ENCODE measurements at places on chromosomes 16 and 17.

DNA sequence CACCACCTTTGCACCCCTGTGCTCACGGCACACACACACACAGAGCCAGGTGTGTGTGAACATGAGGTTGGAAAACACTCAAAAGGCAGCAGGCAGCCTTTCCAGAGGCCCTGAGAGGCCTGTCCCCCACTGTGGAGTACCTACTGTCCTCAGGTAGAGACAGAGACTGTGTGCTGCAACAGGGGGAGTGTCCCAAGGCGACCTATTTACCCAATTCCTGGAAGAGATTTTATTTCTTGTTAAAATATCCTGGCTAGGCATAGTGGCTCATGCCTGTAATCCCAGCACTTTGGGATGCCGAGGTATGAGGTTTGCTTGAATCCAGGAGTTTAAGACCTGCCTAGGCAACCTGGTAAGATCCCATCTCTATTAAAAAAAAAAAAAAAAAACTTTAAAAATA, 108.5 kb downstream of the COPRS start:
- H3K27ac ChIP-seq: no peak overlapping the region
- H3K4me1 ChIP-seq: no peaks in the 10 kb centered on the region
- no peaks in the 10 kb centered on the region for H3K36me3 ChIP-seq
- DNase-seq: no peak

DNA sequence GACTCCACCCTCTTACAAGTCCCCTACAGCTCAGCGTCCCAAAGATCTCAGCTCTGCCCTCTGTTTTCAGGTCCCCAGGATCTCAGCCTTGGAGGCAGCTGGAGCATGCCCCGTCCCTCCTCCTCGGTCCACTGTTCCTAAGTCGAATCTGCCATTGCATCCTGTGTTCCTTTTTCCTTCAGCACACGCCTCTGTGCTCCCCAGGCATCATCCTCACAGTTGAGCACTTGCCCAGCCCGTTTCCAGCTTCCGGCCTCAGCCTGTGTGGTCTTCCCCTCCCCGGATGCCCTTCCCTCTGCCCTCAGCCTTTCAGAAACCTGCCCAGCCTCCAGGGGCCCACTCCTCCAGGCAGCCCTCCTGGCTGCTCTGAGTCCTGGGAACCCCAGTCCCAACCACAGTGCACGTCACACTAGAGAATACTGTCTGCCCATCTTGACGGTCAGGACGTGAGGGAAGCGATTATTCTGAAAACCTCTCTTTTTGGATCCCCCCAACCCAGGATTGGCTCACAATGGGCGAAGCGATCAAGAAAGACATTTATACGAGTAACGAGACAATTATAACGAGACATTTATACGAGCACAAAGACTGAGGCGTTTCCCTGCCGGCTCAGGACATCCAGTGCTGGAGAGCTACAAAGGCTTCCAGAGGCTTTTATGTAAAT, 41.4 kb downstream of the RPH3AL start:
- no peaks in the 10 kb centered on the region for H3K36me3 ChIP-seq
- no peaks in the 10 kb centered on the region for H3K27me3 ChIP-seq
- H3K27ac ChIP-seq: no peak overlapping the region
- no peak for DNase-seq
- H3K4me3 ChIP-seq: no peak overlapping the region

- H3K27me3 ChIP-seq: no peaks in the 10 kb centered on the region
- no peak for DNase-seq
- no peak overlapping the region for H3K4me3 ChIP-seq
- H3K36me3 ChIP-seq: no peaks in the 10 kb centered on the region
- H3K4me1 ChIP-seq: no peaks in the 10 kb centered on the region
Measured at GRCh38 chr16:68506331-68507053, 32.6 kb upstream of the ZFP90 start.

DNA sequence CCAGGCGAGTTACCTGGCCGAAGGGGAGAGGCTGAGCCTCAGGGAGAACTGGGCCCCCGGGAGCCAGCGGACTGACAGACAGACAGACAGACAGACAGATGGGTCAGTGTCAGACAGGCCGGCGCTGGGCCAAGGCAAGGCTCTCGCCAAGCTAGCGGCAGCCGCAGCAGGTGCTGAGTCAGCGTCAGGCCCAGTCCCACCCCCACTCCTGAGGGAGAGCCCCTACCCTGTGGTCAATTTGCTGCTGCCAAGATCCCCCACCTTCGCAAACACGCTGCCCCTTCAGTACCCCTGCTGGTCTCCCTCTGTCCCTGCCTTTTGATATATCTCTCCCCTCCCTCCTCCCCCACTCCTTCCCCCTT, 1.5 kb downstream of the FGF11 start:
- peak; percentile 38 for DNase-seq
- peak overlapping the region; percentile 36 for H3K27ac ChIP-seq
- H3K4me1 ChIP-seq: peaks cover 44% of the 10 kb centered on the region
- H3K4me3 ChIP-seq: no peak overlapping the region

- no peaks in the 10 kb centered on the region for H3K36me3 ChIP-seq
- no peak overlapping the region for H3K4me3 ChIP-seq
- peak overlapping the region; percentile 65 for H3K27ac ChIP-seq
- DNase-seq: peak; percentile 80
- H3K4me1 ChIP-seq: no peaks in the 10 kb centered on the region
Measured at GRCh38 chr16:84922351-84923120, 88.8 kb downstream of the ZDHHC7 start.

DNA sequence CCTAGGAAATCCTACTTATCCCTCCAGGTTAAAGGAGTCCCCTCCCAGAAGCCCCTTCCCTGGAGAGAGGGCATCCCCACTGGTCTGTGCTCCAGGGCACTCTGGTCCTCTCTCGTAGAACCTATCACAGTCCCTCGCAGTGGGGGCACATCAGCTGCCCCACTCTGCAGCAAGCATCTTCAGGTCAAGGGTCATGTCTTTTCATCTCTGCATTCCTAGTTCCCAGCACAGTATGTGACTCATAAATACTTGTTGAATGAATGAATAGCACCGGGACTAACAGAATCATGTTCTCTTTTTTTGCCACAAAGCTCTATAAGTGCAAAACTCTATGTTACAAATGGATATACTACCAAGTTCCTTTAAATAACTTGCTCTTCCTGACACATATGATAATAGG, 36.0 kb downstream of the RNF157 start:
- no peak for DNase-seq
- no peak overlapping the region for H3K27ac ChIP-seq
- no peak overlapping the region for H3K4me3 ChIP-seq

- H3K27me3 ChIP-seq: no peaks in the 10 kb centered on the region
- H3K4me1 ChIP-seq: no peaks in the 10 kb centered on the region
- DNase-seq: no peak
- H3K36me3 ChIP-seq: no peaks in the 10 kb centered on the region
- no peak overlapping the region for H3K4me3 ChIP-seq
Measured at GRCh38 chr16:17276010-17276530, 194.7 kb downstream of the XYLT1 start.

GRCh38 chr17:44820631-44821212, 9.4 kb downstream of the GJC1 start:
- H3K27ac ChIP-seq: peak overlapping the region; percentile 67
- no peak overlapping the region for H3K4me3 ChIP-seq
- DNase-seq: peak; percentile 44
- H3K36me3 ChIP-seq: no peaks in the 10 kb centered on the region

DNA sequence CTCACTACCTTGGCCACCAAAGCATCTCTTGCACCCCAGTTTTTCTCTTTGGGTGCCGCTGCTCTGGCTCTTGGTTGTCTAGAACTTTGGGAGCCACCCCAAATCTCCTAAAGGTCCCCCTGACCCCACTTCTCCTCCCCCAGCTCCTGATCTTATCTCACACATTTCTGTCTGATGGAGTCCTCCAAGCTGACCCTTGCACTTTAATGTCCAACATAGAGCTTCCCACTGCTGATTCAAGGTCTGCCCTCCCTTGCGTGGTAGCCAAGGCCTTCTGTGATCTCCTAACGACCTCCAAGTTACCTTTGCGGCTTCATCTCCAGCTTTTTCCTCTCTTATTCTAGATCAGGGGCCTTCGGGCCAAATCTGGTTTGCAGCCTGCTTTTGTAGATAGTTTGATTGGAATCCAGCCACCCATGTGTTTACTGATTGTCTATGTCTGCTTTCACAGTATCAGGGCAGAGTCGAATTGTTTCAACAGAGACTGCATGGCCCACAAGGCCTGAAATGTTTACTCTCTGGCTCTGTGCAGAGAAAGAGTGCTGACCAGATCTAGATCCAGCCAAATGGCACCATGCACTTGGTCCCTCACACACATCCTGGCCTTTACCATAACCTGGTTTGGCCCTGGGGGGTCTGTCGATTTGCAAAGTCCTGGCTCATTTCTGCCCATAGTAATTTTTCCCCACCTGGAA, 168.6 kb downstream of the HAPSTR1 start:
- H3K4me1 ChIP-seq: no peaks in the 10 kb centered on the region
- H3K27ac ChIP-seq: no peak overlapping the region
- no peak overlapping the region for H3K4me3 ChIP-seq
- no peaks in the 10 kb centered on the region for H3K36me3 ChIP-seq
- no peak for DNase-seq

GRCh38 chr16:67886387-67886786, 1.7 kb downstream of the NRN1L start:
- H3K36me3 ChIP-seq: no peaks in the 10 kb centered on the region
- H3K27ac ChIP-seq: no peak overlapping the region
- no peak overlapping the region for H3K4me3 ChIP-seq
- H3K27me3 ChIP-seq: no peaks in the 10 kb centered on the region
- peaks cover 5% of the 10 kb centered on the region for H3K4me1 ChIP-seq
- no peak for DNase-seq

DNA sequence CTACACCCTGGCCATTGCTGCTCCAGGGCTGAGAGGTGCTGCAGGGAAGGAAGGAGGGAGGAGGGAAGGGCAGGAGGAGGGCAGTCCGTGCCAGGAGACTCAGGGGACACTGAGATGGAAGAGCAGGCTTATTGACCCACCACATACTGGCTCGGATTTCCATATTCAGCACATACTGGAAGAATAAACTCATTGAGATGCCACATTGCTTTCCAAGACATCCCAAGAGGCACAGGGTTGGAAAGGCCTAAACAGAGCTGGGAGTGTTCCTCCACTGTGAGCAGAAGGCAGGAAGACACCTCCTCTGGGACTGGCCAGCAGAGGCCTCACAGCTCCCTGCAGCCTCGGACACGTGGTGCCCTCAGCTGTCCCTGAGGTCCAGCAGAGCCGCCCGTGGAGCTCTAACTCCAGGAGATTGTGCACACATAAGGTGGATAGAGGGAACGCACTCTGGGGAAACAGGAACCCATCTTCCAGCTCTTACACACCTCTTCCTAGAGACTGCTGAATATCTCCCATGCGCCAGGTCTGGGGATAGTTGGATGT, 17.4 kb downstream of the CCDC182 start:
- no peaks in the 10 kb centered on the region for H3K27me3 ChIP-seq
- no peak for DNase-seq
- no peaks in the 10 kb centered on the region for H3K36me3 ChIP-seq
- no peak overlapping the region for H3K27ac ChIP-seq
- no peak overlapping the region for H3K4me3 ChIP-seq
- no peaks in the 10 kb centered on the region for H3K4me1 ChIP-seq

DNA sequence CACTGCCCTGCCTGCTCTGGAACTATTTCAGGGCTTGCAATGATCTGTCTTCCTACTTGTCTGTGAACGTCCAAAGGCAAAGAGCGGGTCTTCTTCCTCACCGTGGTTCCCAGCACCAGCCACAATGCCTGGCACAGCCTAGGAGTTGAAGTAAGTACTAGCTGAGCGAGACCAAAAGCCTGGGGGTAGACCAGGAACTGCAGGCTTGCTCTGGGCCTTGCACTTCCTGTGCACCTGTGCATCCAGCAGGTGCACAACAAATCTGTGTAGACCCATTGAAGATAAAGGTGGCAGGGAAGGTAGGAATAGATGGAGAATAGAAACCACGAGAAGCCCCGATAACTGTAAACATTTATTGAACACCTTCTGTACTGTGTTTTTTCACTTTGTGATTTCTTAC, 4.6 kb downstream of the FAM171A2 start:
- no peak overlapping the region for H3K4me3 ChIP-seq
- no peaks in the 10 kb centered on the region for H3K27me3 ChIP-seq
- H3K36me3 ChIP-seq: no peaks in the 10 kb centered on the region
- DNase-seq: no peak

DNA sequence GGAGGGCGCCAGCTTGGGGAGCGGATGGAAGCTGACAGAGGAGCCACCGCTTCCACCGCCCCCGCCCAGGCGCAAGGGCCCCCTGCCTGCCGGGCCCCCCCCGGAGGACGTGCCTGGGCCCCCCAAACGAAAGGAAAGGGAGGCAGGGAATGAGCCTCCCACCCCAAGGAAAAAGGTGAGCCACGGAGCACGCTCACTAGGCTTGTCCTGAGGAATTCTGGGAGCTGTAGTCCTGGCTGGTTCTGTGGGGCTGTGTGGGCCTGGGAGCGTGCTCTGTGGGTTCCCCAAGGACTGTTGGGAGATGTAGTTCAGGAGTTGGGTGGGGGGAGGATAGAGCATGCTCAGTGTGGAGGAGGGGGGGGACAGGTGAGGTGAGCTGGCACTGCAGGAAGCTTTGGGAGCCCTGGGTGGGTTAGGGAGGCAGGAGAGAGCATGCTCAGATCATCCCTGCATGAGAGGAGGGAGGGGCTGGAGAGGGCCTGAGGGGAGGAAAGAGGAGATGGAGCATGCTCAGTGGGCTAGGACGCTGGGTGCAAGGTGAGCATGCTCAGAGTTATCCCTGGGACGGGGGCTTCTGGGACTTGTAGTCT, 4.5 kb downstream of the FBXL19 start:
- no peaks in the 10 kb centered on the region for H3K27me3 ChIP-seq
- no peak overlapping the region for H3K27ac ChIP-seq
- peak; percentile 58 for DNase-seq
- H3K4me3 ChIP-seq: no peak overlapping the region
- H3K36me3 ChIP-seq: no peaks in the 10 kb centered on the region

All from uterus (tissue), 4 donors.